IMR-90 (cell line): ENCODE measurements at places on chromosomes 7 and 10. TPM values are rescaled to one million over a fixed set of nuclear protein-coding genes. Genes with fewer than 3 reads are reported as not detected.
A peak's percentile ranks its signal among the peaks of the same experiment; 100 is the strongest.

Gene CDNF
- 0.72 and 0.83 TPM in 2 replicates for total RNA-seq

Gene WDR86
- total RNA-seq: not detected in 2 replicates

Gene HSPA12A
- total RNA-seq: 16.1 and 18.6 TPM in 2 replicates

Gene GIMAP5
- total RNA-seq: not detected in 2 replicates

GRCh38 chr7:132953468-132953867 is 128.4 kb downstream of the CHCHD3 start:
- DNase-seq: no peak

- no peak for DNase-seq
Measured at GRCh38 chr10:49661140-49661856, 18.2 kb upstream of the C10orf53 start.

DNA sequence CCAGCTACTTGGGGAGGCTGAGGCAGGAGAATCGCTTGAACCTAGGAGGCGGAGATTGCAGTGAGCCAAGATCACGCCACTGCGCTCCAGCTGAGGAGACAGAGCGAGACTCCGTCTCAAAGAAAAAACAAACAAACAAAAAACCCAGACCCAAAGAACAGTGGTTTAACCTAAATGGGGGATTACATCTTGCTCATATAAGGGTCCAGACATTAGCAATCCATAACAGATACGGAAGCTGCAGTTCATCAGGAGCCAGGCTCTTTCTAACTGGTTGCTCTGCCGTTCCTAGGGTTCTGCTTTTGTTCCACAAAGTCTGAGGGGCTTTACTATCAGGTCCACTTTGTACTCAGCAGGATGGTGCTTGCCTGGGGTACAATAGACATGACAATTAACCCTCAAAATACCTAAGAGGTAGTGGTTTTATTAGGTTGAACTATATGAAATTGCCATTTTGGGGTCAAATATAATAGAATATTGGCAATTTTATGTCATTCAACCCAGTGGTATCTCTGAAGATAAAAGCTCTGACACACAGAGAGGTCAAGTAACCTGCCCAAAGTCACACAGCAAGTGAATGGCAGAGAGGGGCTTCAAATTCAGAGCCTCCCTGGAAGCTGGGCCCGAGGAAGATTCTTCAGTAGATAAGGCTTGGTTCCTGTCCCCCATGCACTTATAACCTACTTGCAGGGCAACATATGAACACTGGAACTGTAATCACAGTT is 21.3 kb downstream of the NYAP1 start:
- DNase-seq: no peak

GRCh38 chr7:57370739-57371098 is 79.3 kb upstream of the ZNF716 start:
- no peak for DNase-seq

DNA sequence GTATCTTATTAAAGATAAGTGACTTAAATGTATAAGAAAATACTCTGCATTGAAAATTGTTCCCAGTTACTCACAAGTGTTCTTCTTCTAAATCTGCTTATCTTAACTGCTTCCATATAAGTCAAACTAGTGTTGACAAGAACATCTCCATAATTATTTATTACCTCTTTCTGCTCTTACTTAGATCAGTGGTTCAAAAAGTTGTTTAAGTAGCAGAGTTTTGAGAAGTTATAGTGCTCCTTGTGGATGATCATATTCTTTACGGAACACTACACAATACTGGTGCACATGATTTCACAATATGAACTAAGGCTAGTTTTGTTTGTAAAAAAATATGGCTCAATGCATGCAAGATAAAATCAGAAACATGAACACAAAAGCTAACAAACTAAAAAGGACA is 168.4 kb downstream of the SEMA3D start:
- DNase-seq: peak; percentile 9

DNA sequence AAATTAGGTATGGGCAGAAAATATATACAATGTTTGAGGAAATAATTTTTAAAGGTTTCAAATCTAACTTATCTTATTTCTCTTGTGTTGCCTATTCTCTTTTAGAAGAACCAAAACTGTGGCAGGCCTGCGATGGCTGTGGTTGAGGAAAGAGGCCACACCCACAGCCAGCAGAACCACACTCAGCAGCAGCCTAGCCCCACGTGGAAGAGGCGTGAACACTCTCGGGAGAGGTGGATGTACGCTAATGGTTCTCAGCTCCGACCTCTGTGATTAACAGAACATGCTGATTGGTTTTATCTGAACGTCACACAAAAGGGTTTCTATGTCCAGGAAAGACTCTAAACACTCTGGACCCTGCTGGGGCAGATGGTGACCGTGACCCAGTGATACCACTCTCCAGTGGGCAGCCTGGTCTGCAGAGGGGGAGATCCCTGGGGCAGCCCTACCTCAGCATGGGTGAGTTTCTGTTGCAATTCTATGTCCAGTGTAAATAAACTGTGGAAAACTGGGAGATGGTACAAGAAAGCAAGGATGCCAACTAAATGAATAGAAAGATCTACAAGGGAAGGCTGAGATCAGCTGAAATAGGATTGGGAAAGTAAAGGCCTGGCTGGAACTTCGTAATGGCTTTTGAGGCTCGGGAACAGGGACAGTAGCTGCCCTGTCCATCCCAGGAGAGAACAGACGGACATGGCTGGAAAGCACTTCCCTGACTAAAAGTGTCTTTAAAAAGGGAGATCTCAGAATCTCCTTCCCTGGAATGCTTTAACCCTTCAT is 26.6 kb downstream of the DIP2C start:
- no peak for DNase-seq
